ENCODE measurements at places on chromosomes 1 and 21. TPM values are rescaled to one million over a fixed set of nuclear protein-coding genes. Genes with fewer than 3 reads are reported as not detected.

OPN3 gene
- 6.5 TPM for total RNA-seq

LEFTY2 gene
- under 0.01 TPM for total RNA-seq

MOB3C gene
- total RNA-seq, result 3.3 TPM

HMCN1 gene
- 1.6 TPM for total RNA-seq

F13B gene
- not detected for total RNA-seq

HRNR gene
- total RNA-seq, result not detected

ADCY10 gene
- 0.41 TPM for total RNA-seq

SLAMF9 gene
- total RNA-seq, result not detected

GSTM5 gene
- 3.7 TPM for total RNA-seq

LORICRIN gene
- total RNA-seq, result not detected

PRKAA2 gene
- 44.4 TPM for total RNA-seq

CRTC2 gene
- 2.4 TPM for total RNA-seq

FCRL6 gene
- total RNA-seq, result not detected

AKT3 gene
- 249 TPM for total RNA-seq

ZNF648 gene
- under 0.01 TPM for total RNA-seq

YBEY gene
- total RNA-seq, result 13.0 TPM

S100A3 gene
- total RNA-seq, result not detected

NTNG1 gene
- 17.5 TPM for total RNA-seq

CLK2 gene
- total RNA-seq, result 25.3 TPM

CHIA gene
- total RNA-seq, result not detected

CLDN17 gene
- total RNA-seq, result not detected

HAO2 gene
- under 0.01 TPM for total RNA-seq

C1orf50 gene
- 13.0 TPM for total RNA-seq

TRIM58 gene
- total RNA-seq, result 3.3 TPM

GUCA2B gene
- not detected for total RNA-seq

VCAM1 gene
- 16.3 TPM for total RNA-seq

CELSR2 gene
- total RNA-seq, result 27.3 TPM

INSRR gene
- total RNA-seq, result under 0.01 TPM

APCS gene
- not detected for total RNA-seq

ICOSLG gene
- total RNA-seq, result 0.41 TPM

GPATCH2 gene
- total RNA-seq, result 29.3 TPM

IL10 gene
- 0.41 TPM for total RNA-seq

RHEX gene
- total RNA-seq, result 0.41 TPM

TDRD10 gene
- total RNA-seq, result 0.41 TPM

MYBPH gene
- total RNA-seq, result not detected

PBX1 gene
- 197 TPM for total RNA-seq

ATPAF1 gene
- total RNA-seq, result 31.4 TPM

ATAD3A gene
- total RNA-seq, result 9.0 TPM

PPM1J gene
- 4.1 TPM for total RNA-seq

FCAMR gene
- not detected for total RNA-seq

PAPPA2 gene
- 6.1 TPM for total RNA-seq

AKNAD1 gene
- total RNA-seq, result 5.3 TPM

RAB42 gene
- total RNA-seq, result 1.2 TPM

GPR37L1 gene
- total RNA-seq, result 0.82 TPM

DMBX1 gene
- not detected for total RNA-seq

PCSK9 gene
- 4.1 TPM for total RNA-seq

IL22RA1 gene
- not detected for total RNA-seq

TNFAIP8L2 gene
- total RNA-seq, result 0.82 TPM

TDRD5 gene
- 2.9 TPM for total RNA-seq

PCP4L1 gene
- total RNA-seq, result 6.9 TPM

RHD gene
- 0.41 TPM for total RNA-seq

MAP1LC3C gene
- total RNA-seq, result 0.82 TPM

AMY1B gene
- not detected for total RNA-seq

C4BPA gene
- total RNA-seq, result not detected

CD244 gene
- total RNA-seq, result not detected

ARHGAP30 gene
- total RNA-seq, result 0.82 TPM

INAVA gene
- total RNA-seq, result 0.82 TPM

ADAM15 gene
- 11.8 TPM for total RNA-seq

SYT6 gene
- 12.6 TPM for total RNA-seq

PDE9A gene
- 13.0 TPM for total RNA-seq
